ENCODE measurements at places on chromosomes 6 and 20.

GRCh38 chr6:89360415-89360999, 8.0 kb upstream of the UBE2J1 start:
- DNase-seq, result no peak

GRCh38 chr20:8946036-8946940, 122.6 kb upstream of the PLCB4 start:
- DNase-seq, result no peak

- no peak for DNase-seq
These were observed 175.7 kb downstream of the REV3L start for GRCh38 chr6:111307275-111307858.

DNA sequence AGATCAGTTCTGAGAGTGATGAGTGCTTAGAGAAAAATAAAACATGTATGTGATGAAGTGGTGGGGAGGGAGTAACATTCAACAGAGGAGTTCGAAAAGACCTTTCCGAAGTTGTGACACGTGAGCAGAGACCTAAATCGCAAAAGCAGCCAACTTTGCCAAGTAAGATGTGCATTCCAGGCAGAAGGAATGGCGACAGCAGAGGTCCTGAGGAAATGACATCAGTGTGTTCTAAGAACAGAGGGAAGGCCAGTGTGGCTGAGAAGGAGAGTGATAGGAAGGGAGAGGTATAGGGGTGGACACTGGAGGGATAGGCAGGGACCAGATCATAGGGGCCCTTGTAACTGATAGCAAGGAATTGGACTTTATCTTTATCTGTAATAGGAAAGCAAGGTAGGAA, 51.3 kb downstream of the ADAT2 start:
- DNase-seq, result no peak

DNA sequence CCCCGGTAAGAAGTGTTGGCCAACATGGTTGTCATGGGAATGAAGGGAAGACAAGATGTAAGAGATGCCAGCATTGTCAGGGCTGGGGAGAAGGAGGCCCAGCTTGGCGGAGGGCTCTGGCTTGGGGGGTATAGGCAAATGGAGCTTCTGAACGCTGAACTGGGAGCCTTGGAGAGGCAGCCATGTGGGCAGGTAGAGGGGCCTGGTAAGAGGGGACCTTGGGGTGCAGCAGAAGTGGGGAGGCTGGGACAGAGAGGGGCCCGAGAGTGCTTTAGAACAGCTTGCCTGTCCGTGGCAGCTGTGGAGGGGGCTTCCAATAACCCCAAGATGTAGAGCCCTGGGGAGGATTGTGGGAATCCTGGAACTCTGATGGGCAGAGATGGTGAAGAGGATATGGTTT, 3.0 kb downstream of the SLC22A1 start:
- DNase-seq, result no peak

DNA sequence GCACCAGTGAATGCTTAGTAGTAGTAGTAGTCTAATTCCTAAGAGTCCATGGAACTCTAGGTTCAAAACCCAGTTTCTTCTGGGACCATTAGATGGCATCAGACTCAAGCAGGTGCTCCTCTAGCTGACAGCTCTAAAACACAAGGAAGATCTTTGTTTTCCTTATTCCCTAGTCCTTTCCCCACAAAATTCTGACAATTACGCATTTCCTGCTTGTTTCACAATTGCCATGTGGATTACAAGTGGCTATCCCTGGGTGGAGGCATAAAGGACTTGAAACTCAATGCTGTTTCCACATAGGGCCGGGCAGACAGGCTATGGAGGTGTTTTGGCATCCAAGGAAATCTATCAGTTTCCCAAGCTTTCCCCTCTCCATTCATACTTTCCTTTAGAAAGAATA, 9.2 kb upstream of the HLA-DOB start:
- DNase-seq, result no peak

DNA sequence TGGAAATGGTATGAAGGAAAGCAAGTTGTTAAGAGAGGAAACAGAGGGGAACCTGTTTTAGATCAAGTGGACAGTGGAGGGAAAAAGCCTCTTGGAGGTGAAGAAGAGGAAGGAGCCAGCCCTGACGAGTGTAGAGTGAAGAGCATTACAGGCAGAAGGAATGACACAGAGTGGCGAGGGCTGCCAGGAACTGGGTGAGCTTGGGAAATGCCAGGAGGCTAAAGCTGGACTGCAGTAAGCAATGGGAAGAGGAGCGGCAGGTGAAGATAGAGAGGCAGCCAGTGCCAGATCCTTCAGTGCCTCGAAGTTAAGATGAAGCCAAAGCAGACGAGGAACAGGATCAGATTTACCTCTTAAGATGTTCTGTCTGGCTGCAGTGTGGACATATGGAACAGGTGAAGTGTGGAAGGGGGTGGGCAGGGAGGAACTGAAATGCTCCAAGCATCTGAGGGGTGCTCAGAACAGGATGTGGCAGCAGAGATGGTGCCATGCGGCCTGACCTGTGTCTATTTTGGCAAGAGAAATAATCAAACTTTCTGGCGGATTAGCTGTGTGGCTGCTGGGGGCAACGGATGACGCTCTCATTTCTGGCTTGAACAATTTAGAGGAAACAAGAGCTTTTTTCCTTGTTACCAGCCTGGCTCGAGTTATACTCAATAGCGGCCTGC, 748.4 kb downstream of the PTPRT start:
- DNase-seq, result no peak

- DNase-seq, result no peak
These were observed 42.4 kb upstream of the GNRH2 start for GRCh38 chr20:3000852-3001523.

- no peak for DNase-seq
These were observed 229.4 kb downstream of the TBC1D7 start for GRCh38 chr6:13098793-13099570.

DNA sequence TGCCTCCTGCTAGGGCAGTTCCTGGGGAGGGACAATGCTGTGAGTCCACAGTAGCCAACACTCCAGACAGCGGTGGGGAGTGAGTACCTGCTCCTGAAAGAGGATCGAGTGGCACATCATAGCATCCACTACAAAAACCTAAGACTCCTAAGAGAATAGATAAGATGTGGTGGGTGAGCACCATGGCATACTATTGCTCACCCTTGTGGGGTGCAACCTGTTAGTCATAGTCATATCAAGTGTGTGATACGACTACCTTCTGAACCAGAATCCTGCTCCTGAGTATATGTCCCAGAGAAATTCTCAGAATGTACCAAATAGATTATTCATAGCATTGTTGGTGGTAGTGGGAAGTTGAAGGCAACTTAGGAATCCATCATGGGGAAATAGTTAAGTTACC, 62.7 kb upstream of the GLP1R start:
- DNase-seq, result no peak

DNA sequence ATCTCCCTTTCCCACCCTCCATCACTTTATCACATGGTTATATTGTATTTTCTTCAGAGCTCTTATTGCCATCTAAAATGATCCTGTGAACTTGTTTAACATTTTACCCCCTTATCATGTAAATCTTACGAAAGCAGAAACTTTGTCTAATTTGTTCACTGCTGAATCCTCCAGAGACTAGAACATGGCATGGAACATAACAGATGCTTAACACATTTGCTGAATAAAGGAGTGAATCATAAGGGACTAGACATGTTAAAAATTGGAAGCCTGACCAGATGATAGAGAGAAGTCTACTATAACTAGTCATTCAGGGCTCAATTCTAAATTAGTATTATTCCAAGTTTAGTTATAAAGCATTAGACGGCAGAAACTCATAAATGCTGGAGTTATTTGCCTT, 73.3 kb downstream of the MAN1A1 start:
- no peak for DNase-seq

- DNase-seq, result no peak
These were observed 466.9 kb downstream of the CBLN4 start for GRCh38 chr20:55538261-55538908.

DNA sequence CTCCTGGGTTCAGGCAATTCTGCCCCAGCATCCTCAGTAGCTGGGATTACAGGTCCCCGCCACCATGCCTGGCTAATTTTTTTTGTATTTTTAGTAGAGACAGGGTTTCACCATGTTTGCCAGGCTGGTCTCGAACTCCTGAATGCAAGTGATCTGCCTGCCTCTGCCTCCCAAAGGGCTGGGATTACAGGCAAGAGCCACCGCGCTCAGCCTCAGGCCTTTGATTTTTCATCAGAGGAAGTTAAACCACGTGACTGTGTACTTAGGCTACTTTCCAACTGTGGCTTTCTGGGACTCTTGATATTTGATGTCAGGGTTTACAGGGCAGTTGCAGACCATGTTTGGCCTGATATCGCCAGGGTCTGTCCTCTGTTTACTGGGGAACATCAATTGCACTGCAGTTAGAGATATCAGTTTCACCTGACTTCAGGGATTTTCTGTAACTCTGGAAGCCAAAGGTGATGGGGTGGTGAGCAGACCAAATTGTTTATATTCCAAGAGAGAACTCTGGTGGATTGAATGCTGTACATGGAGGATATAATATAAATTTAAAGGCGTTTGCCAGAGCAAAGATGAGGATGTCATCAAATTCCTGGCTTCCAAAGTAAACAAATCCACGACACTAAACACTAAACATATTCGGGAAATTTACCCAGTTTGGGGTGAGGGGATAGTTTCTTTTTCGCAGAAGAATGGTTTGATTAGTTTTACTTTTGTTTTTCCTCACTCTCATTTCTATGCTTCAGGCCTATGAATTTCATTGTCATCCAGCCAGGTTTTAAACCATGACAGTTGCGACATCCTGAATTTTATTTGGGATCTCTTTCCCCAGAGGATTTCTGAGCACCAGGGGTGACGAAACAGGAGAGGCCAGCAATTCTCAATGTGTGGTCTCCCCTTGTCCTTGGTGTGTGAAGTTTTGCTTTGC, 4.2 kb downstream of the PSMF1 start:
- no peak for DNase-seq

DNA sequence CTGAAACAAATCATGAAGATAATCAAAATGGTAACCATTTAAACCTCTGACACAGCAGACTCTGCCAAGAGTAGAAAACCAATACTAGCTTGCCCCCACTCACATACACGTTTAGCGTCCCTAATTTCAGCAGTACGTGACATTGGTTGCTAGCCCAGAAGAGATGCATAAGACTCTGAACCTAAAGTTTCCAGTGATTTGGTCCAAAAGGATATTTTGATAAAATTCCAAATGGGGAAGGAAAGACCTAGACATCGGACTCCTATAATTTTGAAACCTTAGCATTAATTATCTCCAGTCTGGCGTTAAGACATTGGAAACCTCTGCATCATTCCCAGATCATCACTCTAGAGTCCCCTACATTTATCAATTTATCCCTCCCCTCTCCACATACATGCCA, 98.1 kb downstream of the GMDS start:
- no peak for DNase-seq

DNA sequence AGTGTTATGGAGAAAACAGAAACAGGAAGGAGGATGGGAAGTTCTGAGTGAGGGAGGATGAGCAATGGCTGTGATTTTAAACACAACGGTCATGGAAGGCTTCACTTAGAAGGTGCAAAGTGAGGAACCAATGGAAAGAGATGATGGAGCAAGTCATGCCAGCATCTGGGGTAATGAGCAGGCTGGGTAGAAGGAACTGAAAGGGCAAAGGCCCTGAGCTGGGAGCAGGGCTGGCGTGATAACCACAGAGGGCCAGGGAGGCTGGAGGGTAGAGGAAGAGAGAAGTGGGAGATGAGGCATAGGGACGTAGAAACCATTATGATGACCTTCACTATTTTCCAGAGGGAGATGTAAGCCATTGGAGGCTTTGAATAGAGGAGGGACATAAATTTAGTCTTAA, 43.6 kb downstream of the NHLRC1 start:
- DNase-seq, result no peak

DNA sequence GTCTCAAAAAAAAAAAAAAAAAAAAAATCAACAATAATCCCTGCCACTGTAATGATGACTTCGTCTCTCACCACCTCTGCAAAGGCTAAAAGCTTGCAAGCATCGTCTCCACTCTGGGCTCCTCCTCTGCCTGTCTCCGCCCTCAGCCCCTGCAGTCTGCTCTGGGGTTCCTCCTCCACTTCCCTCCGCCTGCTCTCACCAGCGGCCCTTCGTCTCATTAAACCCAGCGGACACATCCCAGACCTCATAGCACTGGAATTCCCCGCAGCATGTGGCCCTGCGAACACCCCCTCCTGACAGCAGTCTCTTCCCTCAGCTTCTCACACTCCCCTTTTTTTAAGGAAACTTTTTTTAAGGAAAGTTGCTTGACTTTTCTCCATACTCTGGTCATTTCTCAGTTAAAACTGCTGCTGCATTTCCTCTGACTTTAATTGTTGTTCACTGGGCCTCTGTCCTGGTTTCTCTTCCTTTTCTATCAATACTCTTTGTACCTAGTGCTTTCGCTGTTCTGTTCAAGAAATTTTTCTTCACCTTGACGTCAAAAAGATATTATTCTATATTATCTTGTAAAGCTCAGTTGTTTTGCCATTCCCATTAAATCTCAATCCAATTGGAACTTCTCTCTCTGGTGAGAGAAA, 70.9 kb upstream of the PLEKHG1 start:
- no peak for DNase-seq

- DNase-seq, result no peak
These were observed 57.7 kb downstream of the ADNP start for GRCh38 chr20:50873585-50873984.

DNA sequence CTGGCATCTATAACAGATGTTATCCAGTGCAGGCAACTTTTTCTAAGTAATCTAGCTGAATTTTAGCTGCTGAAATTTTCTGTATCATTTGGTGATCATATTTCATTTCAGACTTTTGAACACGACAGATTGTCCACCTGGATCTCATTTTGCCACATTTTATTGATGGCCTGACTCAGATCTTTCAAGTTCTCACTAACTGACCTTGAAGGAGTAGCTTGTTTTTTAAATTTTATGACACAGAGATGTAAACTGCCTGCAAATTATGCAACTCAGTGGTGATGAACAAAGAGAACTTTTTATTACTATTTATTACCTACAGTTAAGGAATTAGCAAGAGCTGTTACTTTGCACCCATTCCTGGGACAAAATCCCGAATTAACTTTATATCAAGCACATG, 366.4 kb downstream of the PAX1 start:
- no peak for DNase-seq

DNA sequence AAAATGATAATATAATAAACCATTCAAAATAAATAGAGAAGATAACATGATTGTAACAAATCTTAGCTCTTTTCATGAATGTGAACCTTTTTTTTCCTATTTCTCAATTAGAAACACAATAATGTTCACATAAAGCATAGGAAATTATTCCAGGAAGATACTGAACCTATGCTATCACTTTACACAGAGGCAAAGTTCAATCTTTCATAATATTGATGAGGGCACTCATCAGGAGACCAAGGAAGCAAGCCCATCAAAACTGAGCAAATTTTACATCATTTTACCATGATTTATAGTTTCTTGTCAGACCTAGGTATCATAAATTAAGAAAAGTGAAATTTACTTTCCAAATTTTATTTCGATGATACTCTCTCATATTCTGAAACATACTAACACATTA, 938.5 kb downstream of the TBC1D32 start:
- DNase-seq, result no peak

All from activated T-cell treated with anti-CD3 and anti-CD28 coated beads for 24 hours (primary cell).